ENCODE measurements at places on chromosomes 3 and 15.

DNA sequence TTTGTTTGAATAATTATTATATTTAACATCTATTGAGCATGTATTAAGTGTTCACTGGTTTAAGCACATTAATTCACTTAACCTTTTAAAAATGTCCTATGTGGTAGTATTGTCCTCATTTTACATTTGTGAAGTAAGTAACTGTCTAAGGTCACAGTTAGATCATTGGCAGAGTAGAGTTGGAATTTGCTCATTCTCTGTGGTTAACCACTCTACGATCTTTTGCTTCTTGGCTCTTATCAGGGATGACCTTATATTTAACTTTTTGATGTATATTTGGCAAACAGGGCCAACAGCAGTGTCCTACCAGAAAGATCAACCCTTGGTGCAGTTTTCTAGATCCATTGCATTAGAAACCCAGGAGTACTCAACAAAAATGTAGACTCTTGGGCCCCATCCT, 34.0 kb downstream of the PXK start:
- no peak for DNase-seq

GRCh38 chr3:195956577-195956976, 48.2 kb upstream of the TNK2 start:
- no peak for DNase-seq

DNA sequence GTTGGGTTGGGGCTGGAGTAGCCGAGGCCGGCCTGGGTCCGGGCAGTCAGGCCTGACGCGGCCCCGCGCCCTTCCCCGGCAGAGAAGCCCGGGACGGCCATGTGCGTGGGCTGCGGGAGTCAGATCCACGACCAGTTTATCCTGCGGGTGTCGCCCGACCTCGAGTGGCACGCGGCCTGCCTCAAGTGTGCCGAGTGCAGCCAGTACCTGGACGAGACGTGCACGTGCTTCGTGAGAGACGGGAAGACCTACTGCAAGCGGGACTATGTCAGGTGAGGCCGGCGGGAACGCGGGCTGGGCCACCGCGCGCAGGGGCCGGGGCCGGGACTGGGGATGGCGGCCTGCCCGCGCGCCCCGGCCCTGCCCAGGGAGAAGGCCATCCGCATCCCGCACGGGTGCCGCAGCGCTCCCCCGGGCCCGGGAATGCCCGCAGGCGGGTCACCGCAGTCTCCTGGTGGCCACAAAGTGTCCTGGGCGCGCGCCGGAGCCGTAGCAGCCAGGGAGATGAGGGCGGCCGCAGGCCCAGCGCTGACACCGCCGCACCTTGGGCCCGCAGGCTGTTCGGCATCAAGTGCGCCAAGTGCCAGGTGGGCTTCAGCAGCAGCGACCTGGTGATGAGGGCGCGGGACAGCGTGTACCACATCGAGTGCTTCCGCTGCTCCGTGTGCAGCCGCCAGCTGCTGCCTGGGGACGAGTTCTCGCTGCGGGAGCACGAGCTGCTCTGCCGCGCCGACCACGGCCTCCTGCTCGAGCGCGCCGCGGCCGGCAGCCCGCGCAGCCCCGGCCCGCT, 1.3 kb downstream of the ISL2 start:
- no peak for DNase-seq

GRCh38 chr15:80442728-80443403, 38.7 kb downstream of the ARNT2 start:
- DNase-seq, result no peak

GRCh38 chr15:73781038-73781925, 28.1 kb upstream of the INSYN1 start:
- peak; percentile 9 for DNase-seq

GRCh38 chr3:169389211-169389924, 274.1 kb downstream of the MECOM start:
- no peak for DNase-seq

All from MM.1S (cell line).